NCI-H2171 (cell line): ENCODE measurements at places on chromosomes 5 and 9.

- DNase-seq = no peak
Observed at GRCh38 chr9:88628114-88628513, 93.1 kb downstream of the NXNL2 start.

- peak; percentile 10 for DNase-seq
Observed at GRCh38 chr9:132077881-132078698, 1.6 kb downstream of the MED27 start.

- no peak for DNase-seq
Observed at GRCh38 chr5:60024104-60024503, 130.6 kb upstream of the PDE4D start.

DNA sequence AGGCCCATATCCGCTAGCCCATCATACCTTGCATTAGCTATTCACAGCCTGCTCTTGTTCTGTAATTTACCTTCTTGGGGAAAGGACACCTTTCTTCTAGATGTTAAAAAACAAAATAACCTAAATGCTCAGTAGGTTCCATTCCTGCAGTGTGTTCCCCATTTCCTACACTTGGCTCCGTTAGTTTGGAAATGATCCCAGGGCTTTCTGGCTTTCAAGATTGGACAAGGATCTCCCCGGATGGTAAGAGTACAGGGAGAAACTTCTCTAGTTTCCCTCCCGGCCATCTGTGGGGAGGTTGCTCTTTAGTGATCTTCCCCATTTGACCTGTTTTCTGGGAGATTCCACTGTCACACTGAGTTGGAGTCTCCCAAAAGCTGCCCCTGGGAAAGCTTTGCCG lies 27.3 kb upstream of the STC2 start:
- DNase-seq = no peak

DNA sequence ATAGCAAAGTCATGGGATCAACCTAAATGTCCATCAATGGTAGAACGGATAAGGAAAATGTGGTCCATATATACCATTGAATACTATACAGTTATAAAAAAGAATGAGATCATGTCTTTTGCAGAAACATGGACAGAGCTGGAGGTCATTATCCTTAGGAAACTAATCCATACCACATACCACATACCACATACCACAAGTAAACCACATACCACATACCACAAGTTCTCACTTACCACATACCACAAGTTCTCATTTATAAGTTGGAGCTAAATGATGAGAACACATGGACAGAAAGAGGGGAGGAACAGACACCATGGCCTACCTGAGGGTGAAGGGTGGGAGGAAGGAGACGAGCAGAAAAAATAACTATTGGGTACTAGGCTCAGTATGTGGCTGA lies 154.6 kb upstream of the GHR start:
- no peak for DNase-seq

DNA sequence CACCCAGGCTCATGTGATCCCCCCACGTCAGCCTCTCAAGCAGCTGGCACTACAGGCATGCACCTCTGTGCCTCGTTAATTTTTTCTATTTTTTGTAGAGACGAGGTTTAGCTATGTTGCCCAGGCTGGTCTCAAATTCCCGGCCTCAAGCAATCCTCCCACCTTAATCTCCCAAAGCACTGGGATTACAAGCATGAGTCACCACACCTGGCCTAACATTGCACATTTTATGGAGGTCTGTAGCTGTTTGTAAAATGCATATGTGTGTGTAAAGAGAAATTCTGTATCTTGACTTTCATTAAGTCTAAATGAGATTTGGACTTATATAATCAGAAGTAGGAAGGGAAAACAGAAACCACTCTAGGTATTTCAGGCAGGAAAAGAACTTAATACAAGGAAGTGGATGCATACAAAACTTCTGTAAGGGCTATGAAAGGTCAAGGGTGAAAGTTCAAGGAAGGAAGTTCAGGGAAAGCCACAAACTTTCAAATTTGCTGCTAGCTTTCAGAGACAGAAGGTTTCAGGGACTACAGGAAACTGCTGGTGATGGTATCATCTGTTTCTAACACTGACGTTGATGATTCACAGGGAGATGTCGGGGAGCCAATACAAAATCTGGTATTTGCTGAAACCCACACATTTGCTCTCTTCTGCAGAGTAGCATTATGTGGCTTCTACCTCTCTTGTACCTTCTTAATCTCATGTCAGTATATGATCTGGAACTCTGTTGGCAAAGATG lies 209.4 kb downstream of the PIK3R1 start:
- no peak for DNase-seq

- DNase-seq = no peak
Observed at GRCh38 chr5:177412603-177413233, 3.4 kb upstream of the F12 start.

GRCh38 chr9:3256571-3257330 lies 269.1 kb downstream of the RFX3 start:
- no peak for DNase-seq

DNA sequence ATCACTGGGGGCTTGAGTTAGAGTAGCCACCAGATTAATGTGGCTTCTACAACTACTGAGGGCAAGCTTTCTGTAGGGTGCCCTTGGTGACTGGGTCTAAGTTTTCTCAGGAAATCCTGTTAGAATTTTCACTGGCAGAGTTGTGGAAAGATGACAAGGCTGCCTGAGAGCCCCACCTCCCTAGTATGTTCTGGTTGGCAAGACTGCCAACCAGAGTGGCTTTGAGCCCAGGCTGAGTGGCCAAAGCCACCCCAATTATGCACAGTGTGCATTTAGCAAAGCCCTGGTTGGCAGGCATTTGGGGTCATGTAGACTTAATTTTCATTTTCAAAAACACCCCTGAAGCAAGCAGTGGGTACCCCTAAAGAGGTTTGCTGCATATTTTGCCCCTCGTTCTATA lies 136.7 kb upstream of the HAPLN1 start:
- DNase-seq = no peak

- DNase-seq = no peak
Observed at GRCh38 chr5:141100243-141100805, at the start of gene PCDHB3. TSS of gene PCDHB3 (plus strand) at chr5:141100473. CDS start at chr5:141100650, 177 bp downstream.

DNA sequence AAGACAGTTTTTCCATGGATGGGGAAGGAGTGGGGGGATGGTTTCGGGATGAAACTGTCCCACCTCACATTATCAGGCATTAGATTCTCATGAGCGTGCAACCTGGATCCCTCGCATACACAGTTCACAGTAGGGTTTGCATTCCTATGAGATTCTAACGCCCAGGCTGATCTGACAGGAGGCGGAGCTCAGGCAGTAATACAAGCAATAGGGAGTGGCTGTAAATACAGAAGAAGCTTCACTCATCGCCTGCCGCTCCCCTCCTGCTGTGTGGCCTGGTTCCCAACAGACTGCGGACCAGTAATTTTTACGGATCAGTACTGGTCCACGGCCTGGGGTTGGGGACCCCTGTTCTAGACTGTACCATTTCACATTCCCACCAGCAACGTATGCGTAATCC lies 68.3 kb upstream of the OTULINL start:
- no peak for DNase-seq

- no peak for DNase-seq
Observed at GRCh38 chr5:68405784-68406743, 190.5 kb downstream of the PIK3R1 start.

DNA sequence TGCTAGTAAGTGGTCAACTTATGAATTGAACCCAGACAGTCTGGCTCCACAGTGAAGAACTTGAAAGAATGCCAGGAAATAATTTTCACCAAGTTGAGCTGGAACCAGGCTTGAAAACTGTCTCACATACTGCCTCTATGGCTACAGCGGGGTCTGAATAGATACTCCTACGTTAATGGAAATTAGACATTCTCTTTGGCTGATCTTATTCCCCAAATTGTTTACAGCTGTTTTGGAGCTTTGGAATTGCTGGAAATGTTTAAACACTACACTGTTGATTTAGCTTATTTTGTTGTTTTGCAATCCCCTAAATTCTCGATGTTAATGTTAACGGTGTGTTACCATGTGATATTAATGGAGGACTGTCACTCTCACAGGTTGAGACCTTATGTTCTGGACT lies 146.4 kb downstream of the FBXL7 start:
- no peak for DNase-seq

- DNase-seq = no peak
Observed at GRCh38 chr5:154214371-154215106, 24.0 kb downstream of the GALNT10 start.

DNA sequence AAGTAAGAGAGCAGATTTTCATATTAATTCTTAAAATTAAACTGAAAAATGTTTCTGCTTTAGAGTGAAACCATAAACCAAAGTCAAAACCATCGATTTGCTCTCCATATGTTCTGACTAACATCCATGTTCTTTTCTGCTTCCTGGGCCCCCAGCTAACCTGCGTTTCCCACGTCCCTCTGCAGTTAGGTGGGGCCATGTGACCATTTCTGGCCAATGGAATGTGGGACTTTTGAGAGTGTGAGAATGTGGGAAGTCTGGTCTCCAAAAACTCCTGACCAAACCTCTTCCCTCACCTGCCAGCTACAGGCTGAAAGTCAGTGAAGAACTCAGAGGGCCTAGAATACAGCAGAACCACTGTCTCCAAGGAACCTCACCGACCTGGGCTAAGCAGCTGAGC lies 44.9 kb downstream of the ANKH start:
- no peak for DNase-seq

DNA sequence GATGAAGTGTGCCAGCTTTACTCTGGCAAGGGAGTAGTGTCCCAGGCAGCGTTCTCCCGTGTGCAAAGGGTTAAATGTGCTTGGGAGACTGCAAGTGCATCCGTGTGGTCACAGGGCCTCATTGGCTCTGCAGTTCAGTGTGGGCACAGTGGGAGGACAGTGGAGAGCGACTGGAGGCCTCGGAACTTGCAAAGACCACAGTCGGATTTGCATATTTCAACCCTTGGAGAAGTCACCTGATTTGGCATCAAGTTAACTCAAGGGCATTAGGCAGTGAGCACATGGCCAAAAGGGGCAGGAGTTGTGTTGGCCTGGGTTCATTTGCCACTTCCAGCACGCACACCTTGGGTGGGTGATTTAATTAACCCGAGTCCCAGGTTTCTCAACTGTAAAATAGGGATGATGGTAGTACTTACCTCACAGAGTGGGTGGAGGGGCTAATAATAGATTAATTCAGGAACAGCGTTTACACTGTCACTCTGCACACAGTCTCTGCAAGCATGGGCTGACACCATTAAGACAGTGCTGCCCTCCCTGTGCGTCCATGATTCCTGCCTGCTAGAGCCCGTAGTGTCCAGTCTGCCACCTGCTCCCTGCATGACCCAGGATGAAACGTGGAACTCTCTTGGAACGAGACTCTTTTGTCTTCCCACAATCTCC lies 22.7 kb downstream of the JADE2 start:
- DNase-seq = no peak

- DNase-seq = no peak
Observed at GRCh38 chr9:113493203-113493520, 29.6 kb downstream of the RGS3 start.

DNA sequence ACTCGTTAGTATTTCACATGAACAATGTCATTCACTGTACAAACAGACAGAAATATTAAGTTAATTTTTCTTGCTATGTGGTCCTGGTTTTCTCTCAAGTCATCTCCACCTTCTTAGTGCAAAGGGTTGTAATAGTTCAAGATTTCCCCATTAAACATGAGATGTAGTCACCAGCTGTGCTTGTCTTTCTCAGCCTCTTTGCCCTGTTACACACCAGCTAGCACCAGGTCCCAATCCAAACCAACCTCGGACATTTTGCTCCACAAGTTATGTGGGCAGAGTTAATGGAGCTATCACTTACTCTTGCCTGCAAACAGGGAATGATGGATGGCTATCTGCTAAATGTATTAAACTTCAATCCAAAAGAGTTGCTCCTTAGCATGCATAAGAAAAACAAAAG lies 328.1 kb downstream of the TLE1 start:
- no peak for DNase-seq

GRCh38 chr9:75452512-75452911 lies 364.2 kb downstream of the OSTF1 start:
- no peak for DNase-seq

DNA sequence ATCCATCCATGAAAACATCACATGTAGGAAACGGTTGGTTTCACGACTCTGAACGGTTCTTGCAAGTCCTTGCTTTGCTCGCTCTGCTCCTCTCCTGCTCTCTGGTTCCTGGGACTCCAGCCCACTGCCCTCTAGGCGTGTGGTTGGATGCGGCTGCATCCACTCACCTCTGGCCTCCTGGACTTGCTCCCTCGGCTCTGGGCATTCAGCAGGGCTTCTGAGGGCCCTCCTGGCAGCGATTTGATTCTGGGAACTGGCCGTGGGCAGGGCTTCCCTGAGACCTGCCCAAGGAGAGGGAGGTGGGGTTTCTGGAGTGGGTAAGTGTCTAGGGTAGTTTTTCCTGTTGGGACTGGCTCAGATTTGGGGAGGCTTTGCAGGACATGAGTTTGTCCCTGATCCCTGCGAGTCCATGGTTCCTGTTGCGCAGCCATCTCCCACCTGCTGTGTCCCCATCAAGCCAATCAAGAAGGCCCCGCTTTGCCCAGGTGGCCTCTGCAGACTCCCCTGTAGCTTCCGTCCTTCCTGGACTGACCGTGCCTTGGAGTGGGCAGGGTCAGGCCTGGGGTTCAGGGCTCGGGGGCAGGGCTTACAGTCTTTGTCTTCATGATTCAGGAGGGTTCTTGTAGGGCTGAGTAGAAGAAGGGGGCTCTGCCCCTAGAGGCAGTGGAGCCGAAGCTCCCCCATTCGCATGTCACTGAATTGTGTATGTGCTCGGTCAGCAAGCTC lies 192.3 kb downstream of the CACNA1B start:
- no peak for DNase-seq
